Activated CD8-positive, alpha-beta memory T cell treated with anti-CD3 and anti-CD28 coated beads for 1 hour (primary cell): ENCODE measurements at places on chromosomes 11 and 22.

GRCh38 chr11:65420506-65420905 is 2.1 kb upstream of the NEAT1 start:
- DNase-seq, result no peak

DNA sequence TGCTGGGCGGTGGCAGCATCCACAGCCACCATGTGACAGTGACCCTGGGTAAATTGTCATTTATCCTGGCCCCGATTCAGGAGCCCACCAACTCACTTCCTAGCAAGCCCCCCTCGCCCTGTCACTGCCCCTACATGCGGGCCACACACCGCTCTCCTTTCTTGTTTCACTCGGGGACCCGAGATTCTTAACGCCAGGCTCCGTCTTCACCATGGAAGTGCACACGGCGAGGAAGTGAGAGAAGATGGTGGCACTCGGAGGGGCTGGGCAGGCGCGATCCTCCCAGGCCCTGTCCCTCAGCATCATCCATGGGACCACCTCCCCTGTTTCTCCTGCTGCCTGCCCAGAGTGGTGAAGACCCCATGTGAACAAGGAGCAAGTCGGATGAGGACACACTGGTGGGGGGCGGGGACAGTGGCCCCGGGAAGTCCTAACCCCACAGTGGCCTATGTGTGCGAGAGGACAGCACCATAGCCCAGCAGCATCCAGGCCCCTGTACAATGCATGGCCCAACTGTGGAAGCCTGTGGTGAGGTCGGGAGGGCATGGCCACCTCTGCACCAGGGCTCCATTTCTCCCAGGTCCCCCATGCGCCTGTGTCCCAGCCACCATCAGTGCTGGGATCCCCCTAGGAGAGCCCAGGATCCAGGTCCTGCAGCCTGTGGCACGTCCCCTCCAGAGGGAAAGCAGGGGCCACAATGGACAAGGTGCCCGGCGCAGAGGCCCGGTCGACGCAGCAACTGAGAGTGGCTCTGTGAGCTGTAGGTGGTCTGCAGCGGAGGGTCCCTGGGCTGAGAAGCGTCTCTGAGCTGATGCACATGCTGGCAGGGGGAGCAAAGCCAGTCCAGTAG is 262.8 kb downstream of the BRD1 start:
- no peak for DNase-seq

- no peak for DNase-seq
These were observed 63.7 kb downstream of the MICAL2 start for GRCh38 chr11:12174128-12174476.

- no peak for DNase-seq
These were observed 3.7 kb upstream of the HSPA8 start for GRCh38 chr11:123065621-123066020.

DNA sequence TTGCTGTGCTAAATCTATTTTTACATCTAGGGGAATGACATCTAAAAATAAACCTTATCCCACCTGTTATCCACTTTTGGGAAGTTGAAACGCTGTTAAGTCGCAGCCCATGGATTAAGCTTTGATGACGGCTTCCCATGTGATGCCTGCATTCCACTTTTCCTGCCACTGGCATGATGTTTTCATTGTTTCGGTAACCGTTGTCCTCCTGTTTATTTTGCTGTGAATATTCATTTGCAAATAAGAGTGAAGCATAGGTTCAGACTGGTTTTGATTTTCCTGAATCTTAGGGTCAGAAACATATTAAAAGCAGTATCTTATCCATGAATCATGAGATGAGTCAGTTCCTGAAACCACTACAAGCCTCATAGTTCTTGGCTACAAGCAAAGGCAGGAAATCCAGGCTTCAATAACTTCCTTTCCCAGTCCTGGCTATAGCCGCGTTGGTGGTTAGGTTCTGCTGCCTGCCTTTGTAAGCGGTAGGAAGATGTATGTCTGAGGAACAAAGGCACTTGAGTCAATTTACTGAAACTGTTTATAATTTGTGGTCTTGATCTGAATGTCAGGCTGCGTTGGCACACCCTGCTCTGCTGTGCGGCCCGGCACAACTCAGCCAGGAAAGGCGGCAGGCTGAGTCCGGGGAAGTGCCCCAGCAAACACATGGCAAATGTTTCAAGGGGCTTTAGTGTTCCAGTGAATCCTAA is 19.4 kb downstream of the TEAD1 start:
- no peak for DNase-seq

GRCh38 chr22:32854351-32854804 is 52.9 kb downstream of the TIMP3 start:
- DNase-seq, result no peak

GRCh38 chr22:38841211-38841610 is 2.6 kb downstream of the NPTXR start:
- no peak for DNase-seq

GRCh38 chr11:60316317-60316716 is 10.7 kb upstream of the MS4A6E start:
- no peak for DNase-seq
